ENCODE measurements at places on chromosomes 7 and 10. TPM values are rescaled to one million over a fixed set of nuclear protein-coding genes. Genes with fewer than 3 reads are reported as not detected.
A peak's percentile ranks its signal among the peaks of the same experiment; 100 is the strongest.

DNA sequence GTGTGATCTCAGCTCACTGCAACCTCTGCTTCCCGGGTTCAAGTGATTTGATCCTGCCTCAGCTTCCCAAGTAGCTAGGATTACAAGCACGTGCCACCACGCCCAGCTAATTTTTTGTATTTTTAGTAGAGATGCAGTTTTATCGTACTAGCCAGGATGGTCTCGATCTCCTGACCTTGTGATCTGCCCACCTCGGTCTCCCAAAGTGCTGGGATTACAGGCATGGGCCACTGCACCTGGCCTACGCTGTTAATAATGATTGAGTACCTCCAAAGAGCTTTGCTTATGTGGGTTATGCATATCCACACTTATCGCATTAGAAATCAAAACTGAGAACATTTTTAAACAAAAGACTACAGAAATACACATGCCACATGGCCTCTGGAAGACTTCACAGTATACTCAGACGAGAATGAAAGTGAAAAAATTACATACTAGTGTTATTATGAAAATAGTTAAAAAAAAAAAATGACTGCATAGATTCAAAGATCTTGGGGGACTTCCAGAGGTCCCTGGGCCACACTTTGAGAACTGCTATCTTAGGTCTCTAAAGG, 25.4 kb downstream of the RPP38 start:
- no peak for DNase-seq

GRCh38 chr7:150479023-150479716, 28.7 kb downstream of the GIMAP8 start:
- peak; percentile 98 for DNase-seq

DNA sequence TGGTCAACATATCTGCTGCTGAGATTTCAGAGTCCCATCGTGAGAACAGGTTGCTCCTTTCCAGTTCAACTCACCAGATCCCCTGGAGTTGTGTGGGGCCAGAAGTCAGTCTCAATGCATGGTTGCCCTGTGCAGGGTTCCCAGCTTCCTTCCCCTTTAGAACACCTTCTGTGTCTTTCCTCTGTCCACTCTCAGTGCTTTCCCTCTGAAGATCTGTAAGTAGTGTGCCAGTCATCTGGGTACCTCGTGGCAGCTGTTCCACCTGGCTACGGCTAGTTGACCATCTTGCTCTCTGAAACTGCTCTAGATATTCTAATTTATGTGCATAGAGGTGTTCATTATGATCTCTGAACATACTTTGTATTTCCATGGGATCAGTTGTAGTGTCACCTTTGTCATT, 36.1 kb upstream of the PRSS37 start:
- no peak for DNase-seq

DNA sequence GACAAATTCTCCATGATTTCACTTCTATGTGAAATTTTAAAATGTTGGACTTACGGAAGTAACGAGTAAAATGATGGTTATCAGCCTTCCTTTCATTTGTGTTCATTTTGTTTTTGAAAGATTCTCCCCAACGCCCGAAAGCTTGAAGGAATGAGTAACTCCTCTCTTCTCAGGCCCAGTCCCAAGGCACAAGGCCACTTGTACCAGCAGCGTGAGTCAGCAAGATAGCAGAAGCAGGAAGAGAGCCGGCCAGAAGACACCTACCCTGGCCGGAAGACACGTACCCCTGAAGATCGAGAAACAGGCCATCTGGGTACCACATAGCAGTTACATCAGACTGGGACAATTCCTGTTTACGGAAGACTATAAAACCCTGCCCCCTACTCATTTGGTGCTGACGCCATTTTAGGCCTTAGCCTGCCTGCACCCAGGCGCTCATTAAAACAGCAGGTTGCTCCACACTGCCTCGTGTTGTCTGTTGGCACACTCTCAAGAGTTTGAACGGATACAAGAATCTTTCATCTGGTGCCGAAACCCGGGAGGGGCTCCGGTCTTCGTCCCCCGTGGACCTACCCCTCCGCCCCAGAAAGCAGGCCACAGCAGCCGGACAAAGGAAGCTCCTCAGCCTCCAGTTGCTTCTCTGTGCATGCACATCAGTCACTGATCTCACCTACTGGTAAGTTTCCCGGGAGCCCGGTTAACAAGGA, 60.4 kb downstream of the LRRC17 start:
- no peak for DNase-seq

GRCh38 chr10:130740915-130741750, 570.4 kb downstream of the TCERG1L start:
- DNase-seq: no peak

Gene ZNF746
- total RNA-seq: 16.1 TPM

Gene MORN4
- 7.1 TPM for total RNA-seq

Gene PRR15
- 2.1 TPM for total RNA-seq

DNA sequence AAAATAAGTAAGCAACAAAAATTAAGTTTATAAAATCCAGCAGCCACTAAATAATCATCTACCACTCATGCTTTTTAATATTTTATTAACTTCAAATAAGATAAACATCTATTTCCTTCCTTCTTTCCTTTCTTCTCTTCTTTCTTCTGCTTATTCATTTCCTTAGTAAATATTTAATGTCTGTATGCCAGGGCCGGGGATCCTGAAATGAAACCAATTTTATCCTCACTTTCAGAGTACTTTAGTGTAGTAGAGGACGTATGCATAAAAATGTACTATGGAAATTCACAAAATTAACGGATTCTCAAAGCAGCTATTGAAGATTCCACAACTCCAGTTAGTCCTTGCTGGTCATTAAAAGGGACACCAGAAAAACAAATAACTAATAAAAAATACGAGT, 224.7 kb downstream of the VTI1A start:
- DNase-seq: no peak

Gene FGL2
- 0.53 TPM for total RNA-seq

DNA sequence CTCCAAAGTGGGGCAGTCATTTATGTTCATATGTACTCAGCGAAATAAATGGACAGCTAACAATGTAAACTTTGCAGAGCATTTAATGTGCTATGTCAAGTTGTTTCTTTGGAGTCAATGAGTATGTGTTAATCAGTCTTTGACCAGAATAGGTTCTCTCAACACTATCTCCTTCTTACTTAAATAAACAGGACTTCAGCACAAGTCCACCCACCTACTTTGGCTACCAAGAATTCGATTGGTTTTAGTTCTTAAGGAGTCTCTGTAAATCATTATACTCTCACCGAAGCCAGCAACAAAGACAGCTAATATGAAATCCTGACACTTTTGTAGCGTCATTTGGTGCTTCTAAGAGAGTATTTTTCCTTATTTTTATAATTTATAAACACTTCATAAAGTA, 6.9 kb downstream of the WEE2 start:
- no peak for DNase-seq

DNA sequence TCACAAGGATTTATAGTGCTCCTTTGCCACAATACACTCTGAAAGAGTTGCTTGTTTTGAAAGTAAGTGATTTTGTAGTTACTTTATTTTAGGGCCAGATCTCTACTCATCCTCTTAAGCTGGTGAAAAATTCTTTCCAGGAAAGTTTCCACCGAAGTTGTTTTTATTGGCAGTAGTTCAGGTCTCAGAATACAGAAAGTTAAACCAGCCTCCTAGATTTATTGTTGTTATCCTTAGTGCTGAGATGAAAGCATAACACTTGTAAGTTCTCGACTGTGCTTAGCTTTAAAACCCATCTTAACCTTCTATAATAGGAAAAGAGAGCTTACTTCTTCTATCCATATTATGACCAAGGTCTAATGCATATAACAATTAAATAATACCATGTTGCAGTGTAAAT, 5.5 kb downstream of the AP3M1 start:
- DNase-seq: no peak

Gene DKK1
- total RNA-seq: 13.6 TPM

Gene RAMP3
- total RNA-seq: not detected

- no peak for DNase-seq
Measured at GRCh38 chr10:117674646-117675045, 132.1 kb downstream of the EMX2 start.

DNA sequence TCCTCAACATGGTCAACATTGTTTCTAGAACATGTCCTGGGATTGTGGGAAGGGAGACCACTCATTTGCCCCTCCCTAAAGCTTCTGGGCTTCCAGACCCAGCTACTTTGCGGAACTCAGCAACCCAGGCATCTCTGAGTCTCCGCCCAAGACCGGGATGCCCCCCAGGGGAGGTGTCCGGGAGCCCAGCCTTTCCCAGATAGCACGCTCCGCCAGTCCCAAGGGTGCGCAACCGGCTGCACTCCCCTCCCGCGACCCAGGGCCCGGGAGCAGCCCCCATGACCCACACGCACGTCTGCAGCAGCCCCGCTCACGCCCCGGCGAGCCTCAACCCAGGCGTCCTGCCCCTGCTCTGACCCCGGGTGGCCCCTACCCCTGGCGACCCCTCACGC, at the start of gene EPO:
TSS of gene EPO (plus strand) at position 190 of the 392 bp plus-strand sequence. CDS start 513 bp downstream, outside the sequence.
- DNase-seq: no peak

DNA sequence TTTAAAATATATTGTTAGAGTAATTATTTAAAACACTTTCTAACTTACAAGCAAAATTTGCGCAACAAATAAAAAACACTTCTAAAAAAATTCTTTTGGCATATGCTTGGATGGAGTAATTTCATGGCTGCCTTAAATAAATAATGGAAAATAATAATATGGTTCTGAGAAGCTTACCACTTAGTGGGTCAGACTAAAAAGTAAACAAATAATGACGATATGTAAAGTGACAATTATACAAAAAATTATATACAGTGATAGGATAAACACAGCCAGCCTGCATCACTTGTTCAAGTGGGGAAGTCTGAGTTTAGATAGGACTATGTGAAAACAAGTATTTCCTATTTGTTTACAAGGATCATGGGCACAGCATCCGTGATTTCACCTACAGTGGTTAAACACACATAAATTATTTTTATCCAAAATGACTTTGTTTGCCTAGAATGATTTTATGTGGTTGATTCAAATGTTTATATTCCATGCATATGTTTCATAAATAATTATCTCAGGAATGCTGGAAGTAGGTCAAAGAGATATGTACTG, 141.7 kb upstream of the SEMA3D start:
- DNase-seq: no peak

GRCh38 chr7:131288450-131288849, 39.2 kb upstream of the MKLN1 start:
- no peak for DNase-seq

DNA sequence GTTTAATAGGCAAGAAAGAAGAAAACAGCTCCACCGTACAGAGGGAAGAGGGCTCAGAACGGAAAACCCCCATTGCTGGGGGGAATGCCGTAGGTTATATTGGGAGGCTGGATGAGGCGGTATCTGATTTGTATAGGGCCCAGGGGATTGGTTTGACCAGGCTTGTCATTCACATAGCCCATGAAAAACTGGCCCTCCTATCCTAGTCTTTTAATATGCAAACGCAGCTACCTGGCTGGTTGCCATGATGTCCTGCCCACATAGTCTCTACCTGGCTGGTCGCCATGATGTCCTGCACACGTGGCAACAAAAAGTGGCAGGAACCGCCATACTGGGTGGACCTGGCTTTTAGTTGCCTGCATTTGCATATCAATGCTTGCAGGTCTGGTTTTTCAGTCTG, 84.7 kb downstream of the AUTS2 start:
- DNase-seq: no peak

GRCh38 chr10:34732926-34733325, 82.2 kb downstream of the PARD3 start:
- DNase-seq: peak; percentile 93

DNA sequence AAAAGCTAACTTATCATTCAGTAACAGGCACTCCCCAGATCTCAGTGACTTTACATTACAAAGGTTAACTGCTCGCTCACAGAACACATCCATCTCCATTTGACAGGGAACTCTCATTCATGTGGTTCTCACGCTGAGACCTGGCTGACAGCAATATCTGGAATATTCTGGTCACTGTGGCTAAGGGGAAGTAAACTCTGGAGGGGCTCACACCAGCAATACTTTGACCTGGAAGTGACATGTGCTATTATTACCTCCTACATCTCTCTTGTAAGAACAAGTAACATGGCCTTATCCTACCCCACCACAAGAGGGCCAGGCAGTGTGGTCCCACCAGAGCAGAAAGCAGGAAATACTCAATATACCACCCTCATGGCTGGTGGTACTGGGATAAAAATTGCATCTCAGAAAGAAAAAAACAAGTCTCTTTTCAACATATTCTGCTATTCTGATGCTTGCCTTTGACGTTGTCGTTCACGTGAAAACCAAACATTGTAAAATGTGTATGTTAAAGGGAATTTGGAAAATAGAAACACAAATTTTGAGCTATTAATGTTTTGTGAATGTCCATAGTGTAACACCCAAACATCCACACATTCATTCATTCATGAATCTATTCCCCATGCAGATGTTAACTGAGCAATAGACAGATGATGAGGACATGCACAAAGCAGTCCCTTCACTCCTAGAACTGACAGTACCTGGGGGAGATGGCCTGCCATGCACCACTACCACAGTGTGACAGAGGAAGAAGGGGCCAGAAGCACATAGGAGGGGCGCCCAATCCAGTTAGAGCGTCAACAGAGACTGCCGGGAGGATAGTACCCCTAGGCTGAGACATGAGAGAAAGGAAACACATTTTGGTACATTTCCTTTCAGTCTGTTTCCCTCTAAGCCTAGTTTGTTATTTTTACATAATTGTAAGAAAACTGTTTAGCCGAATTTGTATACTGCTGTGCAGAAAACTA, 166.0 kb upstream of the SP4 start:
- peak; percentile 37 for DNase-seq

DNA sequence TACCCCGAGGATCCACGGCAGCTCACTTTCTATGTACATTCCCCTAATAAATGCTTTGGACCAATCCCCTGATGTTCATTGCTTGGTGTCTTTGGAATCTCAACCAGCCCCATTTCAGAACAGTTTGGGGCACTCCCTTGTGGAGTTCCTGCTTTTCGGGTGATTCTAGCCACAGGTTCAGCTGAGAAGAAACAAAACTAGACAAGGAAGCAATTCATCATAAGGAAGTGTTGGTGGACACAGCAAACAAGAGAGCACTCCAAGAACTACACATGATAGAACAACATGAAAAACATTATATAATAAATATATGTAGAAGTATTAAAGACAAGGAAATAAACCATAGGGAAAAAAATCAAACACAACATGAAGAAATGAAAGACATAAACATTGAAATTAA, 6.0 kb upstream of the CCDC136 start:
- no peak for DNase-seq

Gene MYL10
- not detected for total RNA-seq

DNA sequence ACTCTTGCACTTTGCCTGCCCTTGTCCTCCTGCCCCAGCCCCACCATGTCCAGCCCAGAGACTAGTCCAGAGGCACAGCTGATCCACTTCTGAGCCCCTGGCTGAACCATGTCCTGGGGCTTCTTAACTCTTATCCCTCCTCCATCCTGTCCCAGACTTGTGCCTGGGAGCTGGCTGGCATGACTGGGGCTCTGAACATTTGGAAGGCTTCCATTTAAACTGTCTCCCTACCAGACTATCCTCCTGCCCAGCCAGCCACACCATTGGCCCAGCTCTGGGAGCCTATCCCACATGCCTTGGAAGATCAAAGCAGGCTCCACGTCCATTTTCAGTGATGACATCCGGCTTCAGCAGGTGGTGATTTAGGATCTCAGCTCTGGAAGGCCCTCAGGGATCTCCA, 57.4 kb downstream of the FAM241B start:
- no peak for DNase-seq

- DNase-seq: no peak
Measured at GRCh38 chr7:28516390-28517172, 104.3 kb downstream of the CREB5 start.

Gene SPDYE6
- not detected for total RNA-seq

GRCh38 chr10:127055263-127055662, 141.1 kb downstream of the INSYN2A start:
- DNase-seq: no peak

All from bronchial epithelial cell (primary cell).